ENCODE measurements at places on chromosomes 6 and 20.
A peak's percentile ranks its signal among the peaks of the same experiment; 100 is the strongest.

- DNase-seq = no peak
Observed at GRCh38 chr6:17352302-17352701, 41.1 kb upstream of the CAP2 start.

- no peak for DNase-seq
Observed at GRCh38 chr6:154394571-154394970, 38.0 kb upstream of the IPCEF1 start.

DNA sequence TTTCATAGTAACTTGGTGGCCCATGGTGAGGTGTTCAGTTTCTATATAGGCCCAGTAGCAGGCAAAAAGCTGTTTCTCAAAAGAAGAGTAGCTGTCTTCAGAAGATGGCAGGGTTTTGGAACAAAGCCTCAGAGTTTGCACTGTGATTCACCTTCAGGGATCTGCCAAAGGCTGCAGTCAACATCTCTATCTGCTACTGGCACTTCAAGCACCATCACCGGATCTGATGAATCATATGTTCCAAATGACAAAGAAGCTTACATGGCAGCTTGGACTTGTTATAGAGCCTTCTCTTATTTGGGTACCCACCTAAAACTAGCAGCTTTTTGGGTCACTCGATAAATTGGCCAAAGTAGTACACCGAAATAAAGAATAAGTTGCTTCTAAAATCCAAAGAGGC lies 39.5 kb downstream of the PKIB start:
- DNase-seq = no peak

DNA sequence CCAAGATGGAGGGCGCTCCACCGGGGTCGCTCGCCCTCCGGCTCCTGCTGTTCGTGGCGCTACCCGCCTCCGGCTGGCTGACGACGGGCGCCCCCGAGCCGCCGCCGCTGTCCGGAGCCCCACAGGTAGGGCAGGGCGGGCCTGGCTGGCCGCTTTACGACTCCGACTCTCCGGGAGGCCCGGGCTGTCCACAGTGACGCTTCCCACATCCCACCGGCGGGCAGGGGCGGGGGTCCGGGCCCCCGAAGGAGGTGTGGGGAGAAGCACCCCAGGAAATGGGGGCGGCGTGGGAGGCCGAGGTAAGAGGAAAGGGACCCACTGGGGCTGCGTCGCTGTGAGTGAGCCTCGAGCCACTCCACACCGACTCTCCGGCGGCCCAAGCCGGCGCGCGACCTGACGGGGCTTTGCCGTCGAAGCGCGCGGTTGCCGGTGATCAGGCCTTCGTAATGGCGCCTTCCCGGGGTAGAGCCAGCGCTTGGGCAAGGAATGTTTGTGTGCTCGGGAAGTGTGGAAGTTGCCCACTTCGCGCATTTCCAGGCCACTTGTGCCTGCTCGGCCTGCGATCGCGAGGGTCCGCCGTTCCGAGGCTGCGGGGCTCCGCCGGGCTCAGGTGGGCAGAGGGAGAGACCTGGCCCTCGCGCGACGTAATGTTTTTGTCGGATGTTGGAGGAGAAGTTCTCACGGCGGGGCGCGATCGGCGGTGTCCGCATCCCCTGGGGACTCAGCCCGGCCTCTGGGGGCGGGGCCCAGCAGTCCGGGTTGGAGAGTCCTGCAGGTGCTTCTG lies 427 bp downstream of the GINM1 start:
- DNase-seq = peak; percentile 25

GRCh38 chr20:44523746-44524145 lies 1.9 kb upstream of the SERINC3 start:
- DNase-seq = no peak

GRCh38 chr6:2655844-2656433 lies 94.8 kb downstream of the MYLK4 start:
- DNase-seq = no peak

- no peak for DNase-seq
Observed at GRCh38 chr6:155521719-155522118, 66.1 kb upstream of the NOX3 start.

DNA sequence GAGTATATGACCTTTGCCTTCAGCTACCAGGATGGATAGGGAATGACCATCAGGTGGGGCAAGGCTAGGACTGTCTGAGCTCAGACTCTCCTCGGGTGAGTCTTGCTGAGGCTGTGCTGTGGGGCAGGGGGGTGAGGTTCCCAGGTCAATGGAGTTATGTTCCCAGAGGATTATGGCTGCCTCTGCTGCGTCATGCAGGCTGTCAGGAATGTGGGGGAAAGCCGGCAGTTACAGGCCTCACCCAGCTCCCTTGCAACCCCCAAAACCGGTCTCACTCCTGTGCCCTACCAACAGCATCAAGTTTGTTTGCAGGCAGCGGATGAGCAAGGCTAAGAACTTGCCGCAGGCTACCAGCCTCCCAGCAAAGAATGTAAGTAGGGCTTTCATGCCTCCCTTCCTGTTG lies 93.5 kb downstream of the ESR1 start:
- no peak for DNase-seq

GRCh38 chr6:111689946-111690345 lies 84.3 kb upstream of the TRAF3IP2 start:
- no peak for DNase-seq

GRCh38 chr6:89133981-89134380 lies 11.9 kb upstream of the PM20D2 start:
- no peak for DNase-seq

DNA sequence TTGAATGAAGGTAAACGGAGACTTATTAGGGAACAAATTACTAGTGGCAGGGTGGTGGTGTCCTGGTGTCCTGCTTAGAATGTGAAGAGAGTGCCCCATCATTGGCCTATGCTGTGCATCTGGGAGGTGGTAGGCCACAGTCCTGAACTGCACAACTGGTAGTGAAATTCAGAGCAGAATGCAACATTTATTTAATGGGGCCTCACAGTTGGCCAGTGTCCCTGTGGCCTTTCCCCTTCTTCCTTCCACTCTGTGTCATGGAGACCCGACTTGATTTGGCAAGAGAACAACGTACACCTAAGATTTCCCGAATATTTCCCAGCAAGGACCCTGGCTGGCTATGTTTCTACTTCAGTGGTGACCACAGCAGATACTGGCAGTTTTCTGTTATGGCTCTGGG lies 206.9 kb downstream of the LRFN2 start:
- DNase-seq = no peak

DNA sequence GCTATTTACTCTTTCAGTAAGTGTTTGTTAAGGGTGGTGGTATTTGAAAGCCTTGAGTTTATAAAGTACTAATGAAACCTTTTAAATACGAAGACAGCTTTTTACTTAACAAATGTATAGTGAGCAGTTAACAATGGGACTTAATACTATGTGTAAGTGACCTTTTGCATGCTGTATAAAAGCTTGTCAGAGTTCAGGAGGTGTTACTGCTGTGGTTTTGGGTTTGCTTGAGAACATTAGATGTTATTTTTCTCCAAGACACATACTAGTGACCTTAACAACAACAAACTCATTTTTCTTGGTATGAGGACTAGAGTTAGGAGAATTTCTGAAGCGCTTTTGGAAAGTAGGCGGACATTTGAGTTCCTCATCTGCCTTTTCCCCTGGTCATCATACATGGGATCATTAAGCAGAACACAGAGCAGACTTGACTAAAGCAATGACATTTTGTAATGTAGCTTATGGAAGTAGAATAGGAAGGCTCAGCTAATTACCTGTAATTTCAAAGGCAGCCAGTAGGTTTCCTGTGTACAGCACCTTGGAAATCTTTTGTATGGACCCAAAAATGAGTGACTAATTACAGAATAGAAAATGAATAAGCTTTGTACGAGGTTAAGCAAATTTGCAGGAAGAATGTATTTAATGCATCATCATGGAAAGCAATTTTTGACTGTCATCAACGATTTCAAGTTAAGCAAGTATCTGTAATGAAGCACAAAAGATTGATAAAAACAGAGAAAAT lies 14.1 kb downstream of the CDYL start:
- DNase-seq = no peak

DNA sequence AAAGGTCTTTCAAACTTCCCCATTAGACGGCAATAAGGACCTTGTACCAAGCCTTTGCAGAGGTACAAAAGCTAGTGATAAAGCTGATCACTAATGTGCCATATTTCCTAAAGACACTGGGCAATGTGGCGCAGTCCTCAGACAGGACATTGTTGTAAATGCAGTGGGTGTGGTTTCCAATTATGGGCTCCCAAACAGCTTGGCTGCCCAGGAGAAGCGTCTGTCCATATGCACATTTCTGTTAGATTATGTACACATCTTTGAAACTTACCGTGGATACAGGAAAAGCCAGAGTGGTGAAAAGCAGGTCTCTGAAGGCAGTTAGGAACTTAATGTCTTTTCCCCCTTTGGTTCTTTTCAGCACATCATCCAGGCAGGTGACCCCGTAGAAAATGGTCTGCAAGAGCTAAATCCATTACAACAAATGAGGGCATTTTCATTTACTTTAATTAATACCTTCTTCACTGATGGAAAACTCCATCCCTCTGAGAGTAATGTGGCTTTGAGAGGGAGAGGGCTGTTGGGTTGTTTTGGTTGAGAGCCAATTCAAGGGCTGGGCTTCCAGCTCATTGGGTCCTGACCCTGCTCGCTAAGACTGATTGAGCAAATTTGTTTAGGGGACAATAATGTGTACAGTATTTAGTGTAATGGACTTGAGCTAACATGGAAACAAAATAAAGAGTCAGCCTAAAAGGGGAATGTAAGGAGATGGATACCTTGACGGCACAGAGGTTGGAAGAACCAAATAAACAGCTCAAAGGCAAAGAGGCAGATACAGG lies 10.4 kb downstream of the ADTRP start:
- DNase-seq = no peak

GRCh38 chr6:157751547-157752200 lies 71.4 kb upstream of the SNX9 start:
- no peak for DNase-seq

DNA sequence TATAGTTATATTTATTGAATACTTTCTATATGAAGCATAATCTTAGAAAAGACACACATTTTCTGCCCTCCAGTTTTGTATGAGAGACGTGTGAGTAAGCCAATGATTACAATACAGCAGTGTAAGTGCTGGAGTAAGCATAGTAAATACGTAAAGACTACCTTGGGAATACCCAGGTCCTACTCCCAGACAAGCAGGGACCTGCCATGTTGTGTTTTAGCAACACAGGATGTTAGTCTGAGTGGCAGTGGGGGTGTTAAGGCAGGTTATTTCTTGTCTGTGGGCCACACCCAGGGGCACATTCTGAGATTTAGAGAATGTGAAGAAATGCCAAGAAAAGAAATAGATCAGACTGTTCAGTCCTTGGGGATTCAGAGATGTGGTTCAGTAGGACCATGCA lies 34.3 kb upstream of the RNF144B start:
- no peak for DNase-seq

DNA sequence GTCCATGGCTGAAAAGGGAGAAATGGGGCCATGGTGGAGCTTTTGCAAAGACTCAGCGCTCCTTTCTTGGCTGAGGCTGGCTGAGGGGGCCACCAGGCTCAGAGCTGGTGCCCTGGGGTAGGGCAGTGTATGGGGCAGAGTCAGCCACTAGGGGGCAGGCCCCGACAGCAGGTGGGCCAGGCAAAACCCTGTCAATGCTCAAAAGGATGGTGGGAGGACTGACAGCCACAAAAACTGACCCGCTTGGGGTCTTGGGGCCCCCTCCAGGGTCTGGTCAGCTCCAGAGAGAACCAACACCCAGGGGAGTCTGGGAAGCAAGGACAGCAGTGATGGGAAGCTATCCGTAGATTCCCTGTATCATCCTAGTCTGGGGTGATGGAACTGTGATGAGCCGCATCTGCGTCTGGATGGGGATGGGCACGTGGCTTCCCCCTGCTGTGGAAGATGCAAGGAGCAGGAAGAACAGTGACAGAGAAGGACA lies 306.9 kb downstream of the DHX35 start:
- DNase-seq = no peak

DNA sequence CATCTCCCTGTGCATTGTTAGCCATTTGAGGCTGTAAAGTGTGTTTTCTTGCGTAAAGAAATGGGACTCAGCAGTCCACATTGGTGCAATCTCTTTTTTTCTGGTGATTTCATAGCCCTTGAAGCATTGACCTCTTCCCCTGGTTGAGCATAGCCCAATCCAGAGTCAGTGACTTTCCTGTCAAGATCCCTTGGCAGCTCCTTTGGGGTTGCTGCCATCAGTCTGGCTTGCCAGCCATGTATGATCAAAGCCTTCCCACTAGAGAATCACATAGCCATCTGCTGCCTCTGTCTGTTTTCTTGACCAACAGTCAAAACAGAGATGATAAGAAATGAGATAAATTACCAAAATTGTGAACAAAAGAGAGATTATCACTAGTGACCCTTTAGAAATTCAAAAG lies 19.6 kb downstream of the HLA-A start:
- DNase-seq = no peak

GRCh38 chr6:157649311-157650260 lies 173.5 kb upstream of the SNX9 start:
- DNase-seq = no peak

DNA sequence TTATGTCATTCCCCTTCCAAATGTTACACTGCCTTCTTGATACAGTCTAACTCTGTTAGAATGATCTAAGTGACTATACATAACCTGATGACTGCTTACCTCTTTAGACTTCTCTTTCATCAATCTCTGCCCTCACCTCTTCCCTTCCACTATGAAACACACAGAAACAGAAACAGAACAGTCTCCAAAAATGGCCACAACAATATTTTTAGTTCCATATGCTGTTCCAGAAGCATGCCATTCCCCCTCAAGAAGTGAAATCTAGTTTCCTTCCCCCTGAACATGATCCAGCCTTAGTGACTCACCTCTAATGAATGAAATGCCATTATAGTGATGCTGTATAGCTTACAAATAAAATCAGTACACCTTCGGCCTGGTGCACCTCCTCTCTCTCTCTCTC lies 229.3 kb upstream of the TENT5A start:
- no peak for DNase-seq

GRCh38 chr6:27025351-27025750 lies 222.2 kb upstream of the PRSS16 start:
- no peak for DNase-seq

DNA sequence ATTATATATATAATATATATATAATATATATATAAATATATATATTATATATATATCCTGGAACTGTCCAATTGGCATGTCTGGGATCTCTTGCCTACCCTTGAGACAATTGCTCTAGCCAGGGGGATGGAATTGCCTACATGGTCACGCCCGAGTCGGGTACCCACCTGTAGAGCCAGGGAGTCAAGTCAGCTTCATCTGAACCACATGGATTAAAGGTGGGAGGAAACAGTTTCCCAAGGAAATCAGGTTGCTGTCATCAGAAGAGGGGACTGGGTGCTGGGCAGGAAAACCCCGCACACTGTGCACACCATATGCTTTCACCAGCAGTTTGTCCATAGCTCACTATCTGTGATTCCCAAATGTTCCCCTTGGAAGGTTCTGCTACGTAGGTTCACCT lies 252.5 kb upstream of the NOX3 start:
- no peak for DNase-seq

DNA sequence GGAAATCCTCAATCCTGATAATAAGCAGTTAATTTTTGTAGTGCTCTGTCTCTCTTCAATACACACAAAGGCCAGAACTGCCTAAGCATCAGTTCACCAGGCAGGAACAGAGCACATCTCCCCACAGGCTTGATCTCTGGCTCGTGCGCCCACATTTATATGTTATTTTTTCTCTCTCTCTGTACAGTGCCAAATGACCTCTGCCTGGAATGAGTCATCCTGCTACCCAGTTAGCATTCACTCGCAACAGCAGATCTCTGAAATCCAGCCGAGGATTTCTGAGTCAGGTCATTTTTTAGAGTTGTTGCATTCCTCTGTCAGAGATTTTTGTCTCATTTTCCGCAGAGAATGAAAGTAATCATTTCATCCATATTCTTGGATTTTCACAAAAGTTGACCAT lies 107.1 kb downstream of the COL12A1 start:
- no peak for DNase-seq

- DNase-seq = peak; percentile 50
Observed at GRCh38 chr6:160137989-160138835, 16.6 kb downstream of the SLC22A1 start.

- DNase-seq = no peak
Observed at GRCh38 chr6:151240036-151240685, 394 bp downstream of the AKAP12 start.

Data from effector memory CD8-positive, alpha-beta T cell (primary cell).